ENCODE measurements at places on chromosomes 6 and 20.

DNA sequence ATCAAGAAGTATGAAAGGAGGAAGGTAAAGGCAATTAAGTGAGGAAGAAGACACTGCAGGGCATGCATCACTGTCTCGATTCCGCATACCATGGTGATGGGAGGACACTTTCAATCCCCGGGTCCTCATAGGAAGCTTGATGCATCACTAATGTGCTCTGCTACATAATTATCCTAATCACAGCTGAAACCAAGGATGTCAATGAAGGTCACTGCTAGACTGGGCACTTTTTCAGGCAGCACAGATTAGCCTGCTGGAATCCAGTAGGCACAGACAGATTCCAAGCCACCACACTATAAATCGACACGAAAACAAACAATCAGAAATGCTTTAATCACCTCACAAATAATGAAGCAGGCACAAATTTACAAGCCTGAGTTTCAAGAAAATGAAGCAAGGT lies 206.7 kb downstream of the KIF16B start:
- no peak for DNase-seq

- no peak for DNase-seq
Observed at GRCh38 chr20:34088305-34089174, 23.5 kb downstream of the EIF2S2 start.

DNA sequence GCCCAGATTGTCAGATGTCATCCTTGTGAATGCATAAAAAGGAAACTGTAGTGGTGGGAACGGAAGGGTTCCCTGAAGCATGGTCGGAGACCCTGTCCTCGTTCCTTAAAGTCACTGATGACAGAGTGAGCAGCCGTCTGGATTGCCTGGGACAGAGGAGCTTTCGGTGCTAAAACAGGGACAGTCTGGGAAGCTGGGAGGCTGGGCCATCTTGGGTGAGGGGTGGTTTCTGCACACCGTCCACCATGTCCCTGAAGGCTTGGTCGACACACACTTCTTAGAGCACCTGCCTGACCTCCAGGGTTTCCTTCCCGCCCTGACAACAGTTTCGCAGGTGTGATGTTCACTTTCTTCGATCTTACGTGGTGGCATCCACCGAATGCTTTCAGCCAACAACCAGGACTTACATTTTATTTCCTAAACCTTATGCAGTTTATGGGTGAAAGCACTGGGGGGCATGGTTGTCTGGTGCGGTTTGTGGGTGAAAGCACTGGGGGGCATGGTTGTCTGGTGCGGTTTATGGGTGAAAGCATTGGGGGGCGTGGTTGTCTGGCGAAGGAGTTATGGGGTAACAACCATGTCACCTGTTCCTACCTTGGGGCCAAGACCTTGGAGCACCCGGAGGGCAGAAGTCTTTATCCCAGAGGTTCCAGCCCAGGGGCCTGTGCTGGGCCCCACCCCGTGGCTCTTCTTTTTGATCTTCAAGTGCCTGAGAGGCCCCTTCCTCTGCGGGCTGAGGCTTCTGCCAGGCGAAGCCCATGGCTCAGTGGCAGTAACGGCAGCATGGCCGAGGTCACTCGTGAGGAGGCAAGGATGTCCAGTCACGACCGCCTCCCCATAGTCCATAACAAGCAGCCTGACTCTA lies 81.7 kb upstream of the FRMD1 start:
- DNase-seq: no peak

DNA sequence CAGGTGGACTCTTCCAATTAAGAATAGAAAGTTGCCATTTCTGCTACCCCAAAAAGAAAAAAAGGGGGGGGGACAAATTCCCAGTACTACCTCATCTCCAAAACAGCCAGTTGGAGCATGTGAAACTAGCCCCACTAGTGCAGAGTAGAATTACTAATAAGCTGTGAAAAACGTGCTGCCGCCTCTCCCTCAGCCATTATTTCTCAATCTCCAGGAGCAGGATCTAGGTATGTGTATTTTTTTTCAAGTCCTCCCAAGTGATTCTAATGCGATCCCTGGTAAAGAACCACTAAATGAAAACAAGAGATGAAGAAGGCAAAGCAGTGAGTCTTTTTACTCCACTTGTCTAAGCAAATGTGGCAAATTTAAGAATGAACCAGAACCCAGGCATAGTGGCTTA lies 154.5 kb upstream of the SHLD1 start:
- DNase-seq: no peak

DNA sequence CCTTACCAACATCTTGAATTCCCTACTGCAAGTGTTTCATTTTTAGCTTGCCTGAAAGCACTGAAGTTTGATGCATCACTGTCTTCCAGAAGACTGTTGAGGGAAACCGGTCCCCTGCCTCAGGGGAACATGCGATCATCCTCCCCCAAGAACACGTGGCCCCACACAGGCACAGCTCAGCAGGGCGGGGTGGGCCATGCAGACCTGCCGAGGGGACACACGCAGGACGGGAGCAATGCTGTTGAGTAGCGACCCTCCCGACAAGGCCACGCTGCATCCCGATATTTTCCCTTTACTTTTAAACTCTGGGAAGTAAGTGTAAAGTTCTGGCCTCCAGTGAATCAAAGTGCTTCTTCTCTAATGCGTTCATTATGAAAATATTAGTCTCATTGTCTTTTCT lies 59.3 kb upstream of the XRN2 start:
- DNase-seq: no peak

- DNase-seq: peak; percentile 29
Observed at GRCh38 chr6:164379795-164380194, 929.6 kb downstream of the C6orf118 start.

DNA sequence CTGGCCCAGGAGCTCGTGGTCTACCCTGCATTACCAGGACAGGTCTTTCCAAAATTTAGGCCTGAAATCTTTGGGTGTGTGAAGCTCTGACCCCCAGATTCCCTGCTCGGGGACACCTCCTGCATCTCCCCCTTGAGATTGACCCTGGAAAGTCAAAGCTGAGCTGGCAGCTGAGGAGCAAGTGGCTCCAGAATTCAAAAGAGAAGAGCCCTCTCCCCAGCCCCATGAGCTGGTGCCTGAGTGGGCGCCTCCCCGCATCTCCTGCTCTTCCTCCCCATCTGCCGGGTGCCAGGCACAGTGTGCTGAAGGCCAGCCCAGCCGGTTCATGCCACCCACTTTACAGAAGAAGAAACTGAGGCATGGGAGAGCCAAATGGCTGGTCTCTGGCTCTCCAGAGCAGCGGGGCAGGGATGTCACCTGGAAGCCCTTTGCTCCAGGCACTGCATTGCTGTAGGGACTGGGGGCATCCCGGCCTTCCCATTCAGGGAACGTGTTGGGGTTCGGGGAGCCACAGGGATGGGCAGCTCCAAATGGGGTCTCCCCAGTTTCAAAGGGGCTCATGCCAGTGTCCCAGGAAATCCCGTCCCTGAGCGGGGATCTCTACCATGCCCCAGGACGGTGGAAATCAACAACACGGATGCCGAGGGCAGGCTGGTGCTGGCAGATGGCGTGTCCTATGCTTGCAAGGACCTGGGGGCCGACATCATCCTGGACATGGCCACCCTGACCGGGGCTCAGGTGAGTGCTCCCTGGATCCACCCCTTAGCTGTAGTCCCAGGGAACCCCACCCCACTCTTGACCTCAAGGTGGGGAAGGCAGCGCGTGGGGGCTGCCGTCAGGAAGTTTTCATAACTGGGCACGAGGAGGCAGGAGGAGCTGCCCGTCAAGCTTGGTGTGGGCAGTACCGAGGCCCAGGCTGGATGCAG lies 20.5 kb downstream of the NPEPL1 start:
- DNase-seq: no peak

DNA sequence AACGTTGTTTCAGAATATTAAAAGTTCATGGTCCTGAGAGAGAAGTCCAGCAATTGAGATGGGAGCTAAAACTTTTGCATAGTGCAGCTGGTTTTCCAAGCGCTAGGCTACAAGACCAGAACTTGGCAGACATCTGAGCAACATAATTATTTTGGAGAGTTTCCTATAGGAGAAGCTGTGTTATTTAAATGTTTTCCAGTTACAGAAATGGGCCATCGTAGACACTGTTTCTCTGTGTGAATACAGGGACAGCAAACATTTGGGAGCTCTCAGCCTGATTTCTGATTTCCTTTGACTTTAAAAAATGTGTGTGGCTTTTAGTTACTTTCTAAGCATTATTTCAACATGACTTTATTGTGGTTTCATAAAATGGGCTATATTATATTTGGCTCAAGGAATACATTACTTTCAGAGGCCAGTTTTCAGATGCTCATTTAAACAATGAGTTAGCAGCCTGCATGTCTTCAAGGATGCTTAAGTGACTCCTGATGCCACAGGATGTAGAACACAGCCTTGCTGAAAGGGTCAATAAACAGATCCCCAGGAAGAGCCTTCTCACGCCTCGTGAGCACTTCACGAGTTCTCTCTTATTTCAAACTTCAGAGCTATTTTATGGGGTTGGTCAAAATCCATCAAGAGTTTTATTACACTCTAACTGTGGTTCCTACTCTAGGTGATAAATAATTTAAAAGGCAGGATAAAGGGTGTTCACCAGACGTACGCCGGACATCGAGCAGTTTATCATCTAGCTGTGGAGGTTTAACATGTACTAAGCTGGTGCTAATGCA lies 193.8 kb downstream of the SMOC2 start:
- DNase-seq: no peak

- no peak for DNase-seq
Observed at GRCh38 chr6:166839569-166839968, 116.8 kb downstream of the RNASET2 start.

DNA sequence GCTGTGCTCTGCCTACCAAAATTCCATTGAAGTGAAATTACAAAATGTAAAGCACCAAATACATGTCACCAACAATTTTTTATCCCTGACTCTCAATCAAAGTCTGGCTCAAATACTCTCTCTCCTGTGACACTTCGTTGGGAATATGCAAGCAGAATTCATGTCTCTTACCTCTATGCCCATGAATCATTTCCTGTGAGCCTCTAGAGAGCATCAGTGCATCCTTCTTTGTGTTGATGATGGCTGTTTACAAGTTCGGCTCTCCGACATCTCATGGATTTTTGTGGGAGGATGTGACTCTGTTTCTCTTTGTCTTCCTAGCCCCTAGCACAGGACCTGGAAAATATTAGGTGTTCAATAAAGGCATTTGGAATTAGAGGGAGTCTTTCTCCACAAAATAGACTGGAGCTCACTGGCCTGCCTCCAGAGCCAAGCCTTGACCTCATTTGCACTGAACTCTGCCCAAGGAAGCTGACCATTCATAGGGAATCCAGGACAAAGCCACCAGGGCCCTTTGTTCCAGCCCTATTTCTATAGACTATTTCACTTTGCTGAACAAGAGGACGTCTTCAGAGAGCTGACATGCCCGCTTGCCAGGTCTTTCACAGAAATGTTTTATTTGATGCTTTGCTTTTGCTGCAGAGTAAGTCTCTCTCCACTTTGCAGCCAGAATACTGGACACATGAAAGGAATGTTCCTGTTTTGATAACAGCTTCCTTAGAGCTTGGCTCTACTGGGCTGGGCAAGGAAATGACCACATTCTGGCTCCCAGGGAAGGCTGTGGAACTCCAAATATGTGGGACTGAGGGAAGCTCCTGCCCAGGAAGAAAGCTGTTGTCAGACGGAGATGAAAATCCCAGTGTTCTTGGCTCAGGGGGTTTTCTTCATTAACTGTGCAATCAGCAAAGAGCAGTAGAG lies 194.5 kb upstream of the CDYL start:
- peak; percentile 95 for DNase-seq

DNA sequence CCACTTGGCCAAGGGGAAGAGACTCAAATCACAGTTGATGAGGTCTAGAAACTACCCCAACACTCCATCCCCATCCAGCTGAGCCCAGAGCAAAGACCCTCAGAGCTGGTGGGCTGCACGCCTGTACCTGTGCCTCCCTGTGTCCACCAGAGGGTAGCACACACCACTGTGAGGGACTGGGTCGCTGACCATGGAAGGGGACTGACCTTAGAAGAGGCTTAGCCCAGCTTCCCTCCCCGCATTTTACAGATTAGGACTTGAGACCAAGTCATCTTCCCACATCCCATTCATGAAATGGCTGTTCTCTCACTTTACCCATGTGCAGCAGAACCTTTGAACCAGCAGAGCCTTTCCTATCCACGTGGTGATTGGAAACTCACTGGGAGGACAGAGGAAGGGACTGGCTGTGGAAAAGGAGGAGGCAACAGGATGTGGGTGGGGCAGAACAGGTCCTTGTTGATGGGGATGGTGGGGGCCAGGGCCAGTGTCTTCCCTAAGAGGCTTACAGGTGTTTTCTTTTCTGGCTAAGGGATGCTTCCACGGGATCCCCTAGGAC lies 44.3 kb downstream of the CPXM1 start:
- DNase-seq: peak; percentile 39

GRCh38 chr6:1612299-1612973 lies 2.7 kb downstream of the FOXC1 start:
- DNase-seq: no peak

DNA sequence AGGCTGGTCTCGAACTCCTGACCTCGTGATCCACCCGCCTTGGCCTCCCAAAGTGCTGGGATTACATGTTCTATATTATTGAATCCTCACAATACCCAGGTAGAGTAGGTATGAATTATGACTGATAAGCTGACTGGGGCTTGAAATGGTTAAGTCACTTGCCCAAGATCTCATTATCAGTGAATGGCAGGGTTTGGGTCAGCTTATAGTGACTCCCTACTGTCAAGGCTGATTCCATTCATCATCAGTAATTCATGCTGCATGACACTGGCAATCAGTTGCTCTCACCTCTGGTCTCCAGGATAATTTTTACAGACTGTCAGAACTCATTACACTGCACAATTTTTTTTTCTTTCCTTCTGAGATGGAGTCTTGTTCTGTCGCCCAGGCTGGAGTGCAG lies 127.6 kb downstream of the KIF13A start:
- DNase-seq: no peak

DNA sequence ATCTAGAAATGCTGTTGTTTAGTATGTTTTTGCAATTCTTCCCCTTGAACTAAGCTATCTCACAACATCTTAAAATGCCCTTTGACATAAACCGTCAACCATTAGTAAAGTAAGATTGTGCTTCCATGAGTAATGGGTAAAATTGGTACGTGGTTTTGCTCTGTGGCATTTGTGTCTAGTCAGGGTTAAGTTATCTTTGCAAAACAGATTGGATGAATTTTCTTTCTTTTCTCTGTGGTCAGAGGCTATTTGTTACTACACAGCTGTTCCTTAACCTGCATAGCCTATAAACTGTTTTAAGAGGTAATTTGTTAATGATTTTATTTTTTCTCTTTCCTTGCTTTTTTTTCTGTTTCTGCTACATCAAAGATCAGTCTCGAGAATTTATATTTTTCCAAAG lies 75.4 kb downstream of the RPP40 start:
- DNase-seq: peak; percentile 68

DNA sequence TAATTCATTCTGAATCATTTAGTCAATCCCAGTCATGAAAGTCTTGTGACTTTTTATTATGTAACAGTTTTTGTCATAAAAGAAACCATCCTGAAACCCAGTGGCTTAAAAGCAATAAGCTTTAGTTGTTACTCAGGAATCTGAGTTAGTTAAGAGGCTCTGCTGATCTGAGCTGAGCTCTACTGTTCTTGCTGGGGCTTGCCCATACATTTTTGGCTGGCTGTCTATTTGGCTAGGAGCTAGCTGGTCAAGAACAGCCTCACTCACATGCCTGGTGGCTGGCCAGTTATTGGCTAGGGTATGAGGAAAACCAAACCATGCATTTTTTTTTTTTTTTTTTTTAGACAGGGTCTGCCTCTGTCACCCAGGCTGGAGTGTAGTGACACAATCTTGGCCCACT lies 10.6 kb downstream of the TCF21 start:
- DNase-seq: no peak

Measured in fibroblast of upper back skin (primary cell).